ENCODE measurements at places on chromosomes 16 and 17. TPM values are rescaled to one million over a fixed set of nuclear protein-coding genes. Genes with fewer than 3 reads are reported as not detected.

- no peak for DNase-seq
- no peaks in the 10 kb centered on the region for H3K27me3 ChIP-seq
- no peak overlapping the region for H3K27ac ChIP-seq
- no peaks in the 10 kb centered on the region for H3K36me3 ChIP-seq
- H3K4me1 ChIP-seq: peaks cover 8% of the 10 kb centered on the region
These were observed 324.8 kb downstream of the PMP22 start for GRCh38 chr17:14940108-14940937.

- no peaks in the 10 kb centered on the region for H3K27me3 ChIP-seq
- H3K36me3 ChIP-seq: peaks cover 60% of the 10 kb centered on the region
- H3K4me3 ChIP-seq: no peak overlapping the region
- H3K4me1 ChIP-seq: peaks cover 7% of the 10 kb centered on the region
- peak; percentile 93 for DNase-seq
These were observed 4.2 kb upstream of the MXRA7 start for GRCh38 chr17:76714822-76715495.

GRCh38 chr17:5700745-5701144, 116.4 kb upstream of the NLRP1 start:
- peaks cover 3% of the 10 kb centered on the region for H3K4me1 ChIP-seq
- DNase-seq: peak; percentile 46
- no peak overlapping the region for H3K27ac ChIP-seq
- no peak overlapping the region for H3K4me3 ChIP-seq

- no peak overlapping the region for H3K4me3 ChIP-seq
- H3K27ac ChIP-seq: no peak overlapping the region
These were observed 108.1 kb downstream of the SNX11 start for GRCh38 chr17:48215583-48216139.

DNA sequence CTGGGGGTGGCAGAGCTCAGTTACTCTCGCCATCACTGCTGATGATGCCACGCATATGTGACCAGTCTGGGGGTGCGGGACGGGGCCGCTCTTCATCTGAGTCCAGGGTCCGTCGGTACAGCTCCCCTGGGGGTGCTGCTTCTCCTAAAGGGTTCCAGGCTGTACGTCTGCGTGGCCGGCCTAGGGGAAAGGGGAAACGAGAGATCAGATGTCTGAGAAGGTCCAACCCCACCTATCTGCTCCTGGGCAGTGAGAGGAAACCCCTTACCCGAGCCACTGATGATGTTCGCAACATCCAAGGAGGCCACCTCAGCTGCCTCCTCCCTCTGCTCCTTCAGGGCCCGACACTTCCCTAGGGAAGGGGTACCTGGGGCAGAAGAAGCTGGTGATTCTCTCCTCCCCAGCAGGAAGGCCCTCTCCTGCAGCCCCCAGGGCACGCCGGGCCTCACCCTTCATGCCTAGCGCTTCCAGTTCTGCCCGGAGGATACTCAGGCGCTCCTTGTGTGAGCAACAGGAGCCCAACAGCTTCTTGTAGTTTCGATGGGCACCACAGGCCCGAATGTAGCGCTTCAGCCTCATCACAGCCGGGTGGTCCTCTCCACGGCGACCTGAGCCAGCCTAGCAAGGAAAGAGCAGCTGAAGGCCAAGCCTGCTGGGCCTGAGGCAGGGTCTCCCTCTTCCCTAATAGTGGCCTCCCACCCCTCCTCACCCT, 2.1 kb downstream of the HIRIP3 start:
- H3K27ac ChIP-seq: no peak overlapping the region
- H3K36me3 ChIP-seq: peaks cover 49% of the 10 kb centered on the region
- no peaks in the 10 kb centered on the region for H3K27me3 ChIP-seq
- DNase-seq: no peak

DNA sequence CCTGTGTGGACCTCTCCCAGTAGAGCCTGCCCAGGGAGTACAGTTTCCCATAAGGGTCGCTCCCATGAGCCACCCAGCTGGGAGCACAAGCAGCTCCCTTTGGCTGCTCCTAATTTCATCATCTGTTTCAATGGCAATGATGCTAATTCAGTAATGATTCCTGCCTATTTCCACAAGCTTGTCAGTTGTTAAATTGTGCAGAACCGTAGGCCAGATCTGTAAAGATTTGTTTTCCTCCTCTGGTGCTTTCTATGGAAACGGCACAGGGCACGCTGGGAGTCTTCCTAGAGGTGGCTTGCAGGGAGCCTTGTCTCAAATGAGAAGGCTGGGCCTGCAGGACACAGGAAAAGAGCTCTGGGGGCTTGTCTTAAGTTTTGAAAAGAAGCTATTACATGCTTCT, 223.7 kb downstream of the CBLN1 start:
- peaks cover 3% of the 10 kb centered on the region for H3K4me1 ChIP-seq
- no peaks in the 10 kb centered on the region for H3K27me3 ChIP-seq
- DNase-seq: no peak

Gene DNAH17
- 0.13 TPM for total RNA-seq

Gene GNGT2
- not detected for total RNA-seq

Gene ACSM2A
- not detected for total RNA-seq

Gene LUC7L3
- total RNA-seq: 169 TPM

Gene ENO3
- total RNA-seq: 34.1 TPM
